ENCODE measurements at places on chromosomes 11 and 22.

- peak; percentile 93 for DNase-seq
Measured at GRCh38 chr11:8833568-8834315, 77.2 kb upstream of the AKIP1 start.

DNA sequence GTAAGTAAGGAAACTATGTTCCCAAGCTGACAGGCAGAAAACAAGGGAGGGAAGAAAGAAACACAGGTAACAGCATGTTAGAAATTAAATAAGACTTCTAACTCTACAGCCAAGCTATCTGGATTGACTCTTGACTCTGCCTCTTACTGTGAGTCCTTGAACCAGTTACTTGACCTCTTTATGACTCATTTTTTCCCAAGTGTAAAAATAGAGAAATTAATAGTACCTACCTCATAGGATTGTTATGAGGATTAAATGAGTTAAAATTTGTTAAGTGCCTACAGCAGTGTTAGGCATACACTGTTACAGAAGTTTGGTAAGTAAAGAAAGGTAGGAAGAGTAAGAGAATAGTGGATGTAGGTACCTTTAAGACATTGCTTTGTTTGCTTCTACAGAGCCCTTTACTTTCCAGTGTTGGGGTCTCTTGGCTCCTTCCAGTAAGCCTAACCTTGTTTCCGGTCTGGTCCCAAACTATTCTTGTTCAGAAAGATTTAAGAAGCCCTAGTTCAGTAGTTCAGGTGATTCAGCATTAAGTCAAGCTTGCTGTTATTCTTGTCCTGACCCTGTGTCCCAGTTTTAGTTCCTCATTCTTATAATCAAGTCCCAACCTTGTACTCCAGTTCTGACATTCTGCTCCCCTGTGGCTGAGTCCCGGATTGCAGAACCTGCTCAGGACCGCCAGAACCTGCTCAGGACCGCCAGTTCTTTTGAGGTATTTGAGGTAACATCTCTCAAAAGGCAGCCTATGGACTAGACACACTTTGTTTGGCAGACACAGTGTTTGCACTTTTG, 963.4 kb upstream of the CCDC90B start:
- DNase-seq = peak; percentile 41

DNA sequence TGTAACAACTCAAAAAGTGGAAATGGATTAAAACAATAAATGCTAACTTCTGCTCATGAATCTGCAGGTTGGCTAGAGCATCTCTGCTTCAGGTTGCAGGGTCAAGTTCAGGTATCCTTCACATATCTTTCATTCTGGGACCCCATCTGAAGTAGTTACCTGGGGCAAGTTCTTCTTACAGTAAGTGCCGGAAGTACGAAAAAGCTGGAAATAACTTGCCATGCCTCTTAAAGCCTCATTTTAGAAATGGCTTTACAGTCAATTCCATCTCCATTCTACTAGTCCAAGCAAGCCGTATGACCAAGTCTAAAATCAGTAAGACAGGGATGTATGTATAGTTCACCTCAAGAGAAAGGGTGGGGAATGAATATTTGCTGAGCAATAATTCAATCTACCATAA, 93.7 kb downstream of the FCHSD2 start:
- no peak for DNase-seq

- no peak for DNase-seq
Measured at GRCh38 chr11:109954534-109954933, 138.7 kb upstream of the ZC3H12C start.

GRCh38 chr11:34208266-34209135, 103.1 kb downstream of the NAT10 start:
- DNase-seq = peak; percentile 79

DNA sequence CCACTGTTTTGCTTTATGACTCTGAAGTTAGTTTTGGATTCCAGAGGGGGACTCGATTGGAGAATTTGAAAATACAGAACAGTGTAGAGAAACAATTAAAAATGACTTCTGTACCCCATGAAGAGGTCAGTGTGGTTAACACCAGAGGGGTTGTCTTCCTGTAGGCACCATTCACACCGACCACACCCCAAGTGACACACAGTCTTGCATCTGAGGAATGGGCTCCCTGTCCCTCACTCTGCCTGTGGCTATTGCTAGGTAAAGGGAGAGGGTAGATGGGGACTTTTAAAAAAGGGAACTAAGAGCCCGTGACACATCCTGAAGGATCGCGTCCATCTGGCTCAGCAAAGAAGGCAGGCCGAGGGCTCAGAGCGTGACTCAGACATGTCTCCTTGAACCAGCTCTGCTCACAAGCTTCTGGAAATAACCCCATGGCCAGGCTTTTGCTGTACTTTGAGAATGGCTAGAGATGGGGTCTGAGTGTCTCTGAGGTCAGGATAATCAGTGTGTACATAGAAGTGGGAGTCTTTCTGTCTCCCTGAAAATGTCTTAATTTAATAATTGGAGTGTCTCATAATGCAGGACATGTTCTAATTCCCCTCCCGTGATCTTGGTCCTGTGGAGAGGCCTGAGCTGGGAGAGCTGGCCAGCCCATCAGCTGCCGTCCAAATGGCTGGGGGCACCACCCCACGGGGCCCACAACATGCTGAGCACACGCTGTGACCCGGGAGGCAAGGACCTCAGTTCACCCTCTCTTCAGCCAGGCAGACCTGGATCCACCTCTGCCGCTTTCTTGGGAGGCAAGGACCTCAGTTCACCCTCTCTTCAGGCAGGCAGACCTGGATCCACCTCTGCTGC, 39.3 kb downstream of the SGSM1 start:
- peak; percentile 57 for DNase-seq
